Erythroblast (primary cell): ENCODE measurements at places on chromosomes 11 and 22.

- DNase-seq, result no peak
Observed at GRCh38 chr11:45470151-45470793, 184.1 kb upstream of the SYT13 start.

GRCh38 chr11:126359431-126360048 lies 4.1 kb downstream of the ST3GAL4 start:
- DNase-seq, result peak; percentile 35

DNA sequence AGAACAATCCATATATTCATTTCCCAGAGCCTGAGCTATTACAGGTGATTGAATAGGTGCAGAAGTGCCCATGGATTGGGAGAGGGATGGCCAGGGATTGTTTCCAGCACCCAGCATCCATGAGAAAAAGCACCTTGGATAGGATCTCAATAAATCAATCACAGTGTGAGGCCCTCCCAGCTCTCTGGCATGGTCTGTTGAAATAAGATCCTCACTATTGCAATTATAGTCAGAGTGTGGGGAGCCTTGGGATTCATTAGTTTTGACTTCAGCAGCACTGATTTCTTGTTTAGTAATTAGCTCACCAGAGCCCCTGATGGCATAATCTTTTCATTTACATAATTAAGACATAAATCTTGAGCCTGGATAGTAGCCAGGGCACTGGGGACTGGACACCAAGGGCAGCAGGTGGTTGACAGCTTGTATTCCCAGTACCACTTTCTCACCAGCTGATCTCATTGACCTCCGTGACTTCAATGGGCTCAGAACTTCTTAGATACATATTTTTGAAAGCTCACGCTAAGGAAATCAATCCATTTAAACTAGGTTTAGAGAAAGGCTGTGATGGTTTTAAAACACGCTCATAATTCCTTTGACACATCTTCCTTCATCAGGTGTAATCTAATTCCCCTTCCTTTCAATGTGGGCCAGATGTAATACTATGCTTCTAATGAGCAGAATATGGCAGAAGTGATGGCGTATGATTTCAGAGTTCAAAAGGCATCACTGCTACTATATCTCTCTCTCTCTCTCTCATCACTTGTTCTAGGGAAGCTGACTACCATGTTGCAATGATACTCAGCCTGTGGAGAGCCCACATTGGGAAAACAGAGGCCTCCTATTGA lies 22.1 kb upstream of the DRD2 start:
- DNase-seq, result no peak

- no peak for DNase-seq
Observed at GRCh38 chr11:78841456-78842060, 266.9 kb upstream of the NARS2 start.

- no peak for DNase-seq
Observed at GRCh38 chr11:29127461-29127860, 889.4 kb downstream of the KCNA4 start.

DNA sequence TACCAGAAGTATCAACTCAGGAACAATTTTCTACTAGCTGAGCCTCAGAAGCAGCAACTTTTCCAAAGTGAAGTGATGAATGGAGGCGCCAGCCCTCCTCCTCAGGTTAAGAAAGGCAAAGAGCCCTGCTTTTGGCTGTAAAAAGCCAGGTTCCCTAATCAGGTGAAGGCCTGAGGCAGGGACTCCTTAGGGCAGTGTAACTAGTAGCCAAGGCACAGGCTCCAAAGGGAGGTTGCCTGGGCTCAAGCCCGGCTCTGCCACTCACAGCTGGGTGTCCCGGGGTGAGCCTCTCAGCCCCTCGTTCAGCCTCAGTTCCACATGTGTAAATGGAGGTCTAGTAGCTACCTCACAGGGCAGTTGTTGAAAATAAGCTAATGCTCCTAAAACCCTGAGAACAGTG lies 19.5 kb downstream of the TSKU start:
- no peak for DNase-seq

- DNase-seq, result no peak
Observed at GRCh38 chr11:131912134-131912533, 541.7 kb downstream of the NTM start.

- DNase-seq, result no peak
Observed at GRCh38 chr11:65129649-65130441, 4.5 kb downstream of the SYVN1 start.
